Activated T-helper 9 cell treated with anti-CD3 and anti-CD28 coated beads, Interleukin-2, amount 50 U/mL, for 16 hours (primary cell): ENCODE measurements at places on chromosomes 4 and X.

DNA sequence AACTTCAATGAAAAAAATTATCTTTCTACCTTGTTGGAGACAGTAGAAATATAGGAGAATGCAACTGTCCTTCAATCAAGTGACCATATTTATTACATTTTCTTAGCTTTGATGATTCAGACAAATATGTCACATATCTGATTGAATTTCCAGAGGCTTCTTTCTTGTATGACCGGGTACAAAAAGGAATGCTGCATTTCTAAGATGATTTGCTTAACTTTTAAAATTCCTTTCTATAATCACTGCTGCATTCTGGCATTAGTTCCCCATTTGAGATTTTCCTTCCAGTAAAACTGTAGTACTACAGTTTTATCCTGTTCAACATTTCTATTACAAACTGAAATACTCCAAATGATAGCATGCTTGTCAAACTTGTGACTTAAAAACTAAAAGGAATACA lies 5.2 kb downstream of the MFSD8 start:
- no peak for DNase-seq

DNA sequence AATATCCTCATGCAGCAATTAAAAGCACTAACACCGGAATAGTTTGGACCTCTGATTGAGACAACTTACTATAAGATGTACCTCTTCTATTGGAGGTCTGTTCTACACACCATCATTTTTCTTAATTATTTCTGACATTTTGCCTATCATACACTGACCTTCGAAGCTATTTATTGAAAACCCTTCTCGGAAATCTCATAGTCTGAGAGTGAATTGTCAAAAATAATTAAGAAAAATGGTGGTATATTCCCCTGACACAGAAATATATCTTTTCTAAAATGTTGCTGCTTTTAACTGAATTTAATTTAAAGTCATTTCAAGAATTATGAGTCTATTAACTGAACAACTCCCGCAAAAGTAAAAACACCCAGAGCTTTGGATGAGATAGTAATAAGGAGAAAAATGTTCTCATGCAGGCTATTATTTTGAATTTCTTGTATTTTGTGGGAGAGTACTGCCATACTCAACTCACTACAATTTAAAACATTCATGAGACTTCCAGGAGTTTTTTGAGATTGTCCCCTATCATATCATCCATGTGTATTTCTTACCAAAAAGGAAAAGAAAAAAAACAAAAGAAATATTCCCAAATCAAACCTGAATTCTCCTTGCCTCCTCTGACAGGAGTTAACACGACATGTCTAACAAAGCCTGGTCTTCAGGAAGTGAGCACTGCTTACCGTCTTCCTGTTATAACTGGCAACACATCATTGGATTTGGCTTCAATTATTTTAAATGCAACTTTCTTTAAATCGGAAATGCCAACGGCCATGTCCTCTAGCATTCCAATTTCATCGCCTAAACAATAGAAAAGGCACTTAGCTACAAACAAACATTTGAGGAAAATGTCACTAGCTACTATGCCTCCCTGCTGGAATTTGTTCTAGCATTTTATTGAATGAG lies 485.3 kb downstream of the IL15 start:
- DNase-seq: no peak

DNA sequence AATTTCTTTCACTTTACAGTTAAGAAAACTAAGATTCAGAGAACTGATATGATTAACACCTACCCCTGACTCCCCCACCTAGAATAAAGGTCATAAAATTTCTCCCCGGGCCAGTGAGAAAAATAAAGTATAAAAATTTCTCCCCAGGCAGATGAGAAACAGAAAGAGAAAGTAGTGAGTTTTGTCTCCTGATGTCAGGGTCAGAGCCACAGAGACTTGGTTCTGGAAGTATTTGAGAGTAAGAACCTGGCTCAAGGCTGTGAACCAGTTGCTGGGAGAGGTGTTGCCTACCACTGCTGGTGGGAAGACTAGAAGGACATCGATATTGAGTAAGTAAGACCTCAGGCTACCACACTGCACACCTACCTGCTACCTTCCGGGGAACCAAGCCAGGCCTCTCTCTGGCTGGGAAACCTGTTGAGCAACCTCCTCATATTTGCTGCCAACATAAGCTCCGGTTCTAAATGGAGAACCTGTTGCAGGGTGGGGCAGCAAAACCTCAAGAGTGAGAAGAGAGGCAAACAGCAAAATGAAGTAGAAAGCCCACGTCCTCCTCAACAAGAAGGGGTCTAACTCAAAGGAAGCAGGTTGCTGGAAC lies 104.2 kb upstream of the PUDP start:
- DNase-seq: no peak

GRCh38 chr4:27094783-27095182 lies 234.1 kb downstream of the STIM2 start:
- no peak for DNase-seq

GRCh38 chr4:184310171-184310567 lies 92.5 kb upstream of the ENPP6 start:
- DNase-seq: peak; percentile 20
